Activated naive CD8-positive, alpha-beta T cell treated with anti-CD3 and anti-CD28 coated beads, Interleukin-2, amount 10 ng/mL, durations not matched to agents 7 days and 5 days (primary cell): ENCODE measurements at places on chromosomes 4 and X. TPM values are rescaled to one million over a fixed set of nuclear protein-coding genes. Genes with fewer than 3 reads are reported as not detected.

The PRSS12 gene
- not detected for total RNA-seq

The CLDN22 gene
- total RNA-seq: not detected

The HERC5 gene
- 44.8 TPM for total RNA-seq

The RGN gene
- not detected for total RNA-seq

The NSUN7 gene
- 0.25 TPM for total RNA-seq

DNA sequence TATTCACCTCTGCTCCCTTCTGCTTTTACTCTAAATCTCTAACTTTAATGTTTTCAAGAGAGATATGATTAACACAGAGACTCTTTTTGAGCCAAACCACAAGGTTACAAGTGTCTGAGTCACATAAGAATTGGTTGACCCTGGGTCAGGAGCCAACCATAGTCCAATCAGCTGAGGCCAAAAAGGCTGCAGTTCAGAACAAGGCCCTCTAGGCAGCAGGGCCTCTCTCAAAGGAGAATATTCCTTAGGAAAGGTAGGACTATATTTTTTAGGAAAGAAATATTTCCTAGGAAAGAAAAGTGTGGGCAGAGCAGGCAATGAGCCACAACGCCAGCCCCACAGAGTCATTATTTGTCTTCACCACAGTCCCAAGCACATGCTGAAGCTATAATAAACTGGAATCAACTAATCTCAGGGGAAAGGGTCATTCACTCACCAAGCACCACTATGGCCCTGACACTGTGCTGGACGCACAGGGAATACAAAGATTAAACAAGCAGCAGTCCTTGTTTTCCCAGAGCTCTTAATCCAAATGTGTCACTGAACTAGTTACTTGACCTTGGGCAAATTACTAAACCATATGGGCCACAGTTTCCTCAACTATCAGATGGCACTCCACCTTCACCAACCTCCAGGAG lies 2.2 kb downstream of the ATP8A1 start:
- peak overlapping the region; percentile 92 for H3K4me3 ChIP-seq
- H3K36me3 ChIP-seq: peaks cover 32% of the 10 kb centered on the region
- no peak for DNase-seq
- no peaks in the 10 kb centered on the region for H3K27me3 ChIP-seq
- H3K4me1 ChIP-seq: peaks cover 42% of the 10 kb centered on the region
- H3K27ac ChIP-seq: peak overlapping the region; percentile 95

GRCh38 chr4:93996895-93997294 lies 168.3 kb downstream of the ATOH1 start:
- no peak overlapping the region for H3K4me3 ChIP-seq
- H3K36me3 ChIP-seq: no peaks in the 10 kb centered on the region
- DNase-seq: no peak
- H3K27me3 ChIP-seq: no peaks in the 10 kb centered on the region

DNA sequence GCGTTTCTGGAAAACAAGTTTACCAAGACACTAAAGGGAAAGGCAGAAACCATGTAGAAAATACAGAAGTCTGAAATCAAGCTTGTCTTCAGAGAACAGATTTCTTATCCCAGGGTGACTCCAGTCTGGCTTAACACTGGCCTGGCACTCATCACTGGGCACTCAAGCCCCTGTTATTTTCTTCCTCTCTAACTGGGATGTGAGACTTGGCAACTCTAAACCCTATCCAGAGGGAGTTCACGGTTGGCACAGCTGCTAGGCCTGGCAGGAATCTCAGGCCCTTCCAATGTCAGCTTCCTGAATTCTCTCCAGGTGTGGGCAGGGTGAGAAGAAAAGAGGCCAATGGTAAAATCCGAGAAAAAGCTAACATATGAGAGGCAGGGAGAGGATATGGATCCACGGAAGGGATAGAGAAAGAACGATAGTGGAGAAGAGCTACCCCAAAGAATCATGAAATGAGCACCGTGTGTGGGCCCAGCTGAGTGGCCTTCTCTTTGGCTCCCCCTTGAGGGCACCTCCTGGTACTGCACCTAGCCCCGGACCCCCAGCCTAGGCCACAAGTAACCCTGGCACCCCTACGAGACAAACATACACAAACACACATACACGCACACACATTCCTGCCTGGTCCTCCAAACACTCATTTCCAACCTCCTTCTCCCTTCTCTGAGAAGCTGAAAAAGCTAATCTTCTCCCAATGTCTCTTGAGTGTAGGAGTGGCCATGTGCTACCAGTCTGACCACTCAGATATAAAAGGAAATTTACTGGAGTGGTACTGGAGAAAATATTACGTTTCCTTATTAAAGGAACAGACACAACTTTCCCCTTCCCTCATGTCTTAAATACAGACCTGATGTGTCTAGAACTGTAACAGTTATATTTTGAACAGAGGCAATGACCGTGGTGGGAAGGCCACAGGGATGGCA lies 16.6 kb upstream of the PTCHD1 start:
- H3K27ac ChIP-seq: no peak overlapping the region
- H3K36me3 ChIP-seq: no peaks in the 10 kb centered on the region
- H3K4me1 ChIP-seq: no peaks in the 10 kb centered on the region
- no peak overlapping the region for H3K4me3 ChIP-seq
- peaks cover 5% of the 10 kb centered on the region for H3K27me3 ChIP-seq

- no peaks in the 10 kb centered on the region for H3K27me3 ChIP-seq
- H3K27ac ChIP-seq: no peak overlapping the region
- H3K36me3 ChIP-seq: peaks cover 2% of the 10 kb centered on the region
- no peak overlapping the region for H3K4me3 ChIP-seq
These were observed 174.0 kb upstream of the GATB start for GRCh38 chr4:151934766-151935165.

DNA sequence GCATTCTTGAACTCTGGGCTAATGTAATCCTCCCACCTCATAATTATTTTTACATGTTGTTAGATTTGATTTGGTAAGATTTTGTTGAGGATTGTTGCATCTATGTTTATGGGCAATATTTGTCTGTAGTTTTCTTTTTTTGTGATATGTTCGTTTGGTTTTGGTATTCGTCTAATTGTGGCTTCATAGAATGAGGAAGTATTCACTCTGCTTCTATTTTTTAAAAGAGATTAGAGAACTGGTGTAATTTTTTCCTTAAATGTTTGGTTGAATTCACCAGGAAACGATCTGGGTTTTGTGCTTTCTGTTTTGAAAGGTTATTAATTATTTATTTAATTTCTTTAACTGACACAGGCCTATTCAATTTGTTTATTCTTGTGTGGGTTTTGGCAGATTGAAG lies 161.2 kb upstream of the NUDT6 start:
- no peak overlapping the region for H3K27ac ChIP-seq
- H3K36me3 ChIP-seq: peaks cover 35% of the 10 kb centered on the region
- no peaks in the 10 kb centered on the region for H3K4me1 ChIP-seq

DNA sequence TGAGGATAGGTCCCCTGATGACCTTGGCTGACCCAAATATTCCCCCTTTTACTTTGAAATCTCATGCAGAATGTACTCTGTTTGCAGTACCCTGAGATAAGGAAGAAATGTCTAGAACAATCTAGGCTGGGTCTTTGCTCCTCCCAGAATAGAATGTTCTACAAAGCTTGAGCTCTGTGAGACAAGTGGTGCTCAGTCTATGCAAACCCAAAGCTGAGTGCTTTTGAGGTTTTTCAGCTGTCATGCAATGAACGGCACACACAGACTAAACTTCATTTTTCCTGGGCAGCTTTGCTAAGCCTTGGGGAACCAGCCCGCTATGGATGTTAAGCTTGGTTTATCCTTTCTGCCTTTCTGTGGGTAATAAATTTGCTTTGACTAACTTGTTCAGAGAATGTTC lies 513.6 kb downstream of the FAT4 start:
- H3K4me1 ChIP-seq: no peaks in the 10 kb centered on the region
- no peaks in the 10 kb centered on the region for H3K27me3 ChIP-seq
- no peak overlapping the region for H3K27ac ChIP-seq
- no peak overlapping the region for H3K4me3 ChIP-seq
- H3K36me3 ChIP-seq: no peaks in the 10 kb centered on the region

DNA sequence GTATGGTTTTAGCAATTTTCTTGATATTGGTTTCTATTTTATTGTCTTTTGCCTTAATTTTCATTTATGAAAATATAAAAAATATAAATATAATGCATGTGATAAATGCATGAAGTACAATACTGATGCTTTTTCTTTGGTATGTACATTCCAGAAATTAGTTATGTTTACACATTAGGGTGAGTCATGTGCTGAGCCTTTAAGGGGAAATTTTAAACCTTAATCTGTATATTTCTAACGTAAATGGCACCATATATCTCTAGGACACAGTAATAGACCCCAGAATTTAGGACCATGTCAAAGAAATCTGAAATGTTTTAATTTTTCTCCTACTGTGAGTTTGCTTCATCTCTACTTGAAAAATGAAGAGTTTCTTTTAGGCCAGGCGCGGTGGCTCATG lies 117.8 kb upstream of the SPRY1 start:
- H3K27ac ChIP-seq: no peak overlapping the region
- H3K4me1 ChIP-seq: no peaks in the 10 kb centered on the region
- DNase-seq: no peak

GRCh38 chr4:172806841-172807240 lies 361.8 kb upstream of the GALNT7 start:
- H3K27ac ChIP-seq: no peak overlapping the region
- no peak overlapping the region for H3K4me3 ChIP-seq
- no peaks in the 10 kb centered on the region for H3K36me3 ChIP-seq
- DNase-seq: no peak
- peaks cover 3% of the 10 kb centered on the region for H3K27me3 ChIP-seq

- H3K27me3 ChIP-seq: no peaks in the 10 kb centered on the region
- H3K4me3 ChIP-seq: no peak overlapping the region
- no peaks in the 10 kb centered on the region for H3K4me1 ChIP-seq
- peaks cover 23% of the 10 kb centered on the region for H3K36me3 ChIP-seq
- DNase-seq: no peak
These were observed 34.8 kb downstream of the YIPF6 start for GRCh38 chrX:68533656-68534055.

DNA sequence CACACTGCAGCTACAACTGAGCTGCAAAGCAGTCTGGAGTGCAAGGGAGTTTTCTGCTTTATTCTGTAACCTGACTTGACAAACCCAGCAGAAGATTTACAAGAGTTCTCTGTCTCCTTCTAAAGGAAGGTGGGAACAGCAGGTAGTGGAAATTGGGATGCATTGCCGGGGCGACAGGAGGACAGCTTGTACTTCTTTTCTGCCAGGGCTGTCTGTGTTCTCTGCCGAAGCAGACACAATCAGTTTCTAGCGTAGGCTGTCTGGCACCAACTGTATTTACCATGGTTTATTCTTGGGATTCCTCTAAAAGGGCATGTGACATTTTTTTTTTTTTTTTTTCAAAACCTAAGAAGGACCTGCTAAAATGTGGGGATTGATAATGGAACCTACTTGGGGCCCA lies 190.8 kb upstream of the GK2 start:
- no peaks in the 10 kb centered on the region for H3K27me3 ChIP-seq
- DNase-seq: no peak
- H3K4me3 ChIP-seq: no peak overlapping the region
- peaks cover 4% of the 10 kb centered on the region for H3K4me1 ChIP-seq

GRCh38 chr4:125796138-125796537 lies 481.4 kb downstream of the FAT4 start:
- H3K27me3 ChIP-seq: no peaks in the 10 kb centered on the region
- no peak overlapping the region for H3K27ac ChIP-seq
- H3K36me3 ChIP-seq: no peaks in the 10 kb centered on the region
- DNase-seq: no peak

- H3K27me3 ChIP-seq: no peaks in the 10 kb centered on the region
- no peak for DNase-seq
- H3K4me3 ChIP-seq: peak overlapping the region; percentile 99
- no peak overlapping the region for H3K27ac ChIP-seq
- H3K36me3 ChIP-seq: peaks cover 29% of the 10 kb centered on the region
These were observed 1.0 kb upstream of the DCK start for GRCh38 chr4:70992391-70992881.

DNA sequence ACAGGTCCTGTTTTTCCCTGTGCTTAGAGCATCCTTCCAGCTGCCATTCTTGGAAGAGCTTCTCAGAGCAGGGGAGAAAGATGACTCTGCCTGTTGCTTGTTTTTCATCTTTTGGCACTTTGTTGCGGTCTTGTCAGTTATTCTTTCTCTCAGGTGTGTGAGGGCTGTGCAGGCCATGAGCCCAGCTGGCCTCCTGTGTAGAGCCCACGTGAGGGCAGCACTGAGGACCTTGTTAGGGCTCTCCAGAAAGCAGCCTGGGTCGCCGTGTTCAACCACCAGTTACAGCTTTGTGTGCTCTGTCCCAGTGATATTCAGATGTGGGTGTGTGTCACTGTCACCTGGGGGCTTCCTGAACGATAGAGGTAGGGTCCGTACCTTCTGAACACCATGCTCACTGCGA lies 52.8 kb downstream of the NOP14 start:
- H3K4me1 ChIP-seq: peaks cover 17% of the 10 kb centered on the region
- DNase-seq: no peak
- peak overlapping the region; percentile 51 for H3K27ac ChIP-seq

- no peak overlapping the region for H3K27ac ChIP-seq
- DNase-seq: no peak
- H3K4me1 ChIP-seq: no peaks in the 10 kb centered on the region
- no peak overlapping the region for H3K4me3 ChIP-seq
- H3K36me3 ChIP-seq: no peaks in the 10 kb centered on the region
These were observed 104.6 kb downstream of the PHEX start for GRCh38 chrX:22136711-22137110.

- no peaks in the 10 kb centered on the region for H3K27me3 ChIP-seq
- H3K4me3 ChIP-seq: no peak overlapping the region
- H3K4me1 ChIP-seq: no peaks in the 10 kb centered on the region
- no peaks in the 10 kb centered on the region for H3K36me3 ChIP-seq
These were observed 346.3 kb upstream of the PPARGC1A start for GRCh38 chr4:24236120-24236519.

- no peak for DNase-seq
- no peaks in the 10 kb centered on the region for H3K27me3 ChIP-seq
- H3K4me3 ChIP-seq: no peak overlapping the region
- H3K27ac ChIP-seq: no peak overlapping the region
These were observed 457.7 kb downstream of the NKX6-1 start for GRCh38 chr4:84041426-84041825.

GRCh38 chr4:135777361-135777760 lies 1575.8 kb upstream of the PABPC4L start:
- no peaks in the 10 kb centered on the region for H3K27me3 ChIP-seq
- no peaks in the 10 kb centered on the region for H3K4me1 ChIP-seq
- H3K36me3 ChIP-seq: no peaks in the 10 kb centered on the region
- H3K4me3 ChIP-seq: no peak overlapping the region
- H3K27ac ChIP-seq: no peak overlapping the region

DNA sequence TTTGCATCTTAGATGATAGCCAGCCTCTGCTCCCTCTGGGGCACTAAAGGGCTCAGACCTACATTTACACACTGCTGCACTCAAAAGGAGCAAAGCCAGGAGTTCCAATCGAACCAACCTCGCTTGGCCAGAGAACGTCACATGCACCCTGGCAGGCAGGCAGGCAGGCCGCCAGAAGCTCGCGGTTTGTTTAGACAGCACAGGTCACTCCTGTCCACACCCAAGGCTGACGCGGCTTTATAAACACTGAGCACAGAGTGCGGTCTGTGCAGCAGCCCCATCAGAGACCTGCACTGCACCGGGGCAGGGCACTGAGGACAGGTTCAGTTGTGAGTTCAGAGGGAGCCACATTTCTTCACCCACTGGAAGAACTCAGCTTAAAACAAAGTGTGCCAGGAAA lies 143.9 kb downstream of the BCOR start:
- H3K4me3 ChIP-seq: no peak overlapping the region
- no peak for DNase-seq
- peaks cover 3% of the 10 kb centered on the region for H3K4me1 ChIP-seq
- no peaks in the 10 kb centered on the region for H3K27me3 ChIP-seq
- H3K36me3 ChIP-seq: no peaks in the 10 kb centered on the region
